Karpas-422 (cell line): ENCODE measurements at places on chromosomes 5 and 9.

- DNase-seq: no peak
These were observed 28.4 kb upstream of the TIFAB start for GRCh38 chr5:135480511-135480910.

- DNase-seq: no peak
These were observed 74.6 kb downstream of the NDUFAF2 start for GRCh38 chr5:61019642-61020041.

- no peak for DNase-seq
These were observed 12.6 kb downstream of the HABP4 start for GRCh38 chr9:96462541-96462940.

- no peak for DNase-seq
These were observed 1.2 kb upstream of the ABO start for GRCh38 chr9:133276001-133276884.

- DNase-seq: no peak
These were observed 37.9 kb downstream of the LNPEP start for GRCh38 chr5:96973532-96974401.

DNA sequence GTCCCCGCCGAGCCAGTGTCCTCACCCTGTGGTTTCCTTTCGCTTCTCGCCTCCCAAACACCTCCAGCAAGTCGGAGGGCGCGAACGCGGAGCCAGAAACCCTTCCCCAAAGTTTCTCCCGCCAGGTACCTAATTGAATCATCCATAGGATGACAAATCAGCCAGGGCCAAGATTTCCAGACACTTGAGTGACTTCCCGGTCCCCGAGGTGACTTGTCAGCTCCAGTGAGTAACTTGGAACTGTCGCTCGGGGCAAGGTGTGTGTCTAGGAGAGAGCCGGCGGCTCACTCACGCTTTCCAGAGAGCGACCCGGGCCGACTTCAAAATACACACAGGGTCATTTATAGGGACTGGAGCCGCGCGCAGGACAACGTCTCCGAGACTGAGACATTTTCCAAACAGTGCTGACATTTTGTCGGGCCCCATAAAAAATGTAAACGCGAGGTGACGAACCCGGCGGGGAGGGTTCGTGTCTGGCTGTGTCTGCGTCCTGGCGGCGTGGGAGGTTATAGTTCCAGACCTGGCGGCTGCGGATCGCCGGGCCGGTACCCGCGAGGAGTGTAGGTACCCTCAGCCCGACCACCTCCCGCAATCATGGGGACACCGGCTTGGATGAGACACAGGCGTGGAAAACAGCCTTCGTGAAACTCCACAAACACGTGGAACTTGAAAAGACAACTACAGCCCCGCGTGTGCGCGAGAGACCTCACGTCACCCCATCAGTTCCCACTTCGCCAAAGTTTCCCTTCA is 1.4 kb downstream of the GLIS3 start:
- DNase-seq: no peak

- no peak for DNase-seq
These were observed 2.5 kb upstream of the CMBL start for GRCh38 chr5:10310066-10310779.

- no peak for DNase-seq
These were observed 1.8 kb upstream of the PRLR start for GRCh38 chr5:35232124-35232523.

GRCh38 chr5:142065273-142065672 is 43.3 kb upstream of the NDFIP1 start:
- no peak for DNase-seq

GRCh38 chr5:133025804-133026663 is at the start of gene ZCCHC10:
ZCCHC10 (minus strand) TSS chr5:133026549; CDS start chr5:133026537, 12 bp downstream.
- DNase-seq: peak; percentile 97

DNA sequence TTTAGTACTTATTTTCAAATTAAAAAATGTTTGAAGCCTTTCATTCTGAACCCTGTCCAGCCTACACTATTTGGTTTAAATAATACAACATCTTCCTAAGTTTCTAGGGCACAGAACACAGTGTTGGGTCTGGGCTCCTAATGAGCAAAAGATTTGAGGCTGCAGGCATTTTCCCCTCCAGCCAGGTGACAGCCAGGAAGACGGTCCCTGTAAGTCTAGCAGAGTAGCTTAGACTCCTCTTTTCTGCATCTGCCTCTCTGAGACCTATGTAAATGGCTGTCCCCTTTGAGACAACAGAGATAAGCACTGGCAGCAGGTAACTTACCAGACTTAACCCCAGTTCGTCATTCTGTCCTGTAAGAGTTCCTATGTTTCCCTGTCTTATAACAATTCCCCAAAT is 141.8 kb downstream of the CDC42SE2 start:
- no peak for DNase-seq

DNA sequence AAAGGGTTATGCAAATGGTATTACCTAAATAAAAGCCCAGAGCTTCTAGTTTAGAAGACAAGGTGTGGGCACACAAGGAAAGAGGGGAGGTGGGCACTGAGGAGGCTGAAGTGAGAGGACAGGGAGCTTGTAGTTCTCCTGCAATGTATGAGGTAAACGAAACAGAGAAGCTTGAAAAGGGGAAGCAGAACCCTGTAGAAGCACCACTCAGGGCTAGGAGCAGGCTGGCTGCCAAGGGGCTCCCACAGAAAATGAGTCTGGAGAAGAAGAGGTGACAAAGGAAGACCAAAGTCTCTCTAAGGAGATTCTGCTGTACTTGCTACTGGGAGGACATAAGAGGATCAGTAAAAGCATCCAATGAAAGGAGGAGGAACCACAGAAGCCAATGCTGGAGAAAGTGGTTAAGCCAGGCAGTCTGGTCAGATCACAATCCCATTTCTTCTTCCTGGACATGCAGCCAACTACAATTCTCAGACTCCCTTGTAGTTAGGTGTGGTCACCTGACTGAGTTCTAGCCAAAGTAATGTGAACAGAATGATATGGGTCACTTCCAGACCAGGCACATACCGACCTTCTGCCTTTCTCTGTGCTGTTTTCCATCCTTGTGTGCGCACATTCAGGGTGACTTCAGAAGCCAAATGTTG is 174.5 kb upstream of the MAP3K1 start:
- peak; percentile 74 for DNase-seq

- DNase-seq: peak; percentile 77
These were observed 104.0 kb upstream of the ZNF366 start for GRCh38 chr5:72611118-72611730.

GRCh38 chr5:151315998-151316597 is 12.5 kb upstream of the SLC36A3 start:
- DNase-seq: peak; percentile 87

GRCh38 chr5:180818677-180819341 is 16.2 kb upstream of the MGAT1 start:
- no peak for DNase-seq

DNA sequence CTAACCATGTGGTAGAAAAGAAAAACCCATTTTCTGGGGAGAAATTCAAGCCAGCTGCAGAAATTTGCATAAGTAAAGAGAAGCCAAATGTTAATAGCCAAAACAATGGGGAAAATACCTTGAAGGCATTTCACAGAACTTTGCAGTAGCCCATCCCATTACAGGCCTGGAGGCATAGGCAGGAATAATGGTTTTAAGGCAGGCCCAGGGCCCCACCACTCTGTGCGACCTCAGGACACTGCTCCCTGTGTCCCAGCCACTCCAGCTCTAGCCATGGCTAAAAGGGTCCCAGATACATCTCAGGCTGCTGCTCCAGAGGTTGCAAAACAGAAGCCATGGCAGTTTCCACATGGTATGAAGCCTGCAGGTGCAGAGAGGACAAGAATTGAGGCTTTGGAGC is 253.3 kb downstream of the CTNND2 start:
- DNase-seq: no peak

- DNase-seq: no peak
These were observed 71.4 kb downstream of the FBXO38 start for GRCh38 chr5:148455185-148455584.
